GM13976 (cell line): ENCODE measurements at places on chromosomes 11 and 22.

GRCh38 chr11:45473341-45473895 is 187.3 kb upstream of the SYT13 start:
- no peak for DNase-seq

- no peak for DNase-seq
These were observed 29.2 kb downstream of the RASSF10 start for GRCh38 chr11:13038366-13038765.

GRCh38 chr11:57885298-57886050 is 123.9 kb downstream of the CTNND1 start:
- DNase-seq: no peak

DNA sequence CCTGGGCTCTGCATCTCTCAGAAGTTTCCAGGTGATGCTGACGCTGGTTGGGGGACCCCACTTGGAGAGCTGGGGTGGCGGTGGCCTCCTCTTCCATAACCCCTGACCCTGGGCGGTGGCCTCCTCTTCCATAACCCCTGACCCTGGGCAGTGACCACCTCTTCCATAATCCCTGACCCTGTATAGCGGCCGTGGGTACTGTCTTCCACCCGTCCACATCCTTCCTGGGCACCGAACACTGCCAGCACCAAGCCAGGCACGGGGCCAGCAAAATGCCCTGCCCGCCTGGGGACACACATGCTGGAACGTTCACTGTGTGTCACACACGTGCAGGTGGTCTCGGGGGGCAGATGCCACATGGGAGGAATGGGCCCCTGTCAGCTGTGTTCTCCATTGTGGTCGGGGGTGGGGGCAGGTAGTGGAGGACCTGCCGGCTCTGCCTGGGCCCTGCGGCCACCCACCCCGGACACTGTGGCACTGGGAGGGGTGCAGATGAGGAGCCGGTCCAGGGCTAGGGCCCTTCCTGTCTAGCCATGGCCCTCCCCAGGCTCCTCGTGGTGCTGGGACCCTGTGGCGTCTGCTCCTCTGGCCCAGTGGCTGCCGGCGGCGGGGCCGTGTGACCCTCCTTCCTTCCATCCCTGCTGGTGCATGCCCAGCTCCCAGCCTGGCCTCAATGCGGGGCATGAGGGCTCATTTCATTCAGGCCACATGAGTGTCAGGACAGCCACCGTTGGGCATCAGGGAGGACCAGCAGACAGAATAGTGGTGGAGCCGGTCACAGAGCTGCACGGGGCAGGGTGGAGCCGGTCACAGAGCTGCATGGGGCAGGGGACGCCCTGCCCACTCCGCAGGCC is 10.8 kb downstream of the BRSK2 start:
- DNase-seq: no peak

DNA sequence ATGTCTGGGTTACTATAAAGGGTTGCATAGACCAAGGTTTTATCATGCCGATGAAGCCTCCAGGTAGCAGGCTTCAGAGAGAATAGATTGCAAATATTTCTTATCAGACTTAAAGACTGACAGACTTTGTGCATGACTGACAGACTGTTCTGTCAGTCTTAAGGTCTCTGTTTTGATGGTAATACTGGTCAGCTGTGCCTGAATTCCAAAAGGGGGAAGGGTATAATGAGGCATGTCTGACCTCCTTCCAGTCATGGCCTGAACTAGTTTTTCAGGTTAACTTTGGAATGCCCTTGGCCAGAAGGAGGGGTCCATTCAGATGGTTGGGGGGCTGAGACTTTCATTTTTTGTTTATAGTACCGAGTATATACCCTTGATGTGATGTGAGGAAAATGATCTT is 4.7 kb upstream of the KCTD14 start:
- DNase-seq: no peak

GRCh38 chr22:28883657-28883916 is 215 bp downstream of the ZNRF3 start:
- DNase-seq: no peak

DNA sequence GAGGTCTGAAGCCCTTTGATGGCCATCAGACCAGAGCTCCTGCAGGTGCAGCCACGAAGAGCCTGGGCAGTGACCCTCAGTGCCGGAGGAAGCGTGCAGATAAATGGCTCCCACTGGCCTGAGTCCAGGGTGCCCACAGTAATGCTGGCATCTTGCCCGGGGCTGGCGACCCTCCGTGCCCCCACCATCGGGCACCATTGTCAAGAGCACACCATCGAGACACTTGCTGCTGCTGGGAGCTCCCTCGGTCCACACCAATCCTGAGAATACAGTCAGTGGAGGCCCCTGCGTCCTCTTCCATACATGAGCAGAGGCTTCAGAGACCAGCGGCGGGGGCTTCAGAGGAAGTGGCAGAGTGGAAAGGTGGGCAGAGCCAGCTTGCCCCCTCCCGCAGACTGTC is 1448.3 kb downstream of the BRD1 start:
- DNase-seq: no peak

DNA sequence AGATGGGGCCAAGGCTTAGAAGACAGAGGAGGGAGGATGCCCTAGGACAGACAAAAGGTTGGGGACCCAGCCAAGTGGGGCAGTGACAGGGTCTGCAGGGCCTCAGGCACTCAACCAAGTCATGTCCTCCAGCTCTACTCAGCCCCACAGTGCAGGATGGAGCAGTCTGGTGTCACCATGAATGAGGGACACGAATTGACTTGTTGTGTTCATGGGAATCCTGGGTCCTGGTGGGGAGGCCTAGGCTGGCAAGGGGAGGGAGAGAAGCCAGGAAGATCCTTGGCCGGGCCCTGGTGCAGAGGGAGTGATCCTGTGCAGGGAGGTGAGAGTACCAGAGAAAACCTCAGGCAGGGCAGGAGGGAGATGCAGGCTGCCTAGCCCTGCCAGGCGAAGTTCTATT is 12.0 kb downstream of the P2RY6 start:
- no peak for DNase-seq

GRCh38 chr11:122799406-122800105 is 38.7 kb upstream of the CRTAM start:
- DNase-seq: no peak

DNA sequence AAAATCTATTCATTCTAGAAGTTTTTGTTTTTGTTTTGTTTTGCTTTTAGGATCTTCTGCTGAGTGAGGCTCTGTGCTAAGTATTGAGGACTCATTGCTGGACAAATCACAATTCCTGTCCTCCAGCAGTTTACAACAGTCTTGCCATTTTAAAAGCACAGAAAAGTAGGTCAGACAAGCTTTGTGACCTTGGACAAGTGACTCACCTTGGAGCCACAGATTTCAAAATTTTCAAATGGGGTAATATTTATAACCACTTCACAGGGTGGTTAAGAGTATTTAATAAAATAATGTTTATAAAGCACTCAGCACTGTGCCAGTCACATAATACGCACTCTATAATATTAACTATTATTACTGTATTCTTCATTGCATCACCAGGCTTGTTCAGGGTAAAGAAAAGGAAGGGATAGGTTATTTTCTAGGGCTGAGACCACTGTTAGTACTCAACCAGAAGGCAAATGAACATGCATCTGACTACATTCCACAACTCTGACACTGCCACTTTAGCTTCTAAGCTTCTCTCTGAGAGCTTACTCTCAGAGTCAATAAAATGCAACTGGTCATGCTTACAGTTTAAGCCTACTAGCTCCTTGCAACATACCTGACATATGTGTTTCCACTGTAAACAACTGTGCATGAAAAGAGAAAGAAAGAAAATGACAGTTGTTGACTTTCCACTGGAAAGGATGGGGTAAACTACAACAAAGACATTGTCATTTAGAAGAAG is 63.2 kb upstream of the FIBIN start:
- DNase-seq: no peak

- peak; percentile 87 for DNase-seq
These were observed 42.4 kb downstream of the KCNJ4 start for GRCh38 chr22:38412435-38413084.

DNA sequence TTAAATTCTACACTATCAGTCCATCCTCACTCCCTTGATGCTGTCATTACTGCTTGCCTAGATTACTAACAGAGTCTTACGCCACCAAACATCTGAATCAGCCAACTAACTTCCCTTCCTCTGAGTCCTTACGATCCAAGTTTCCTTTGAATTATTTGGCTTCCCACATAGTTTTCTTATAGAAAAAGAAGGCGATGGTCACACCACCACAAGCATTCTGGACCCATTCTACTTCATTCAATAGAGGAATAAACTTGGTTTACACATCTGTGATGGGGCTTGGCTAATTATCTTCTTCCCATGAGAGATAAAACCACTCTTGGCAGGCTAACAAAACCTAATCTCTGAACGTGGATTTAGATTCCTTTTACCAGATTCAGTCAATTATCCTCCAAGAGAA is 35.0 kb downstream of the INTS4 start:
- DNase-seq: no peak

- no peak for DNase-seq
These were observed 279.8 kb downstream of the TBC1D22A start for GRCh38 chr22:47042116-47042825.

DNA sequence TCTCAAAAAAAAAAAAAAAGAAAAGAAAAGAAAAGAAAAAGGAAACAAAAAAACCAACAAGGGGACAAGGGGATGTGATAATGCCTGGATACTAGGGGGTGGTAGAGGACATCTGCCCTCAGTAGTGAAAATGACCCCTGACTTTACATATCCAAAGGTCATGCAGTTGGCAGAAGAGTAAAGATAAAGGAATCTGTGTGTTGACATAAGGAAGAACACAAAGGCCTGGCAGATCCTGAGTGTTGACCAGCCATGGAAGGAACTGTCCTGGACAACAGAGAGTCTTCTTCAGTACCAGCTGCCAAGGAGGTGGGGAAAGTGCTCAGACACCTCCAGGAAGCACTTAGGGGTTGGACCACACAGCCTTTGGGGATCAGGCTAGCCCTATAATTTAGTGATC is 12.6 kb downstream of the SLC43A1 start:
- DNase-seq: peak; percentile 16

- peak; percentile 76 for DNase-seq
These were observed 3.9 kb downstream of the CD3D start for GRCh38 chr11:118338637-118339061.

- DNase-seq: no peak
These were observed 6.2 kb upstream of the FOXRED2 start for GRCh38 chr22:36512991-36513390.

DNA sequence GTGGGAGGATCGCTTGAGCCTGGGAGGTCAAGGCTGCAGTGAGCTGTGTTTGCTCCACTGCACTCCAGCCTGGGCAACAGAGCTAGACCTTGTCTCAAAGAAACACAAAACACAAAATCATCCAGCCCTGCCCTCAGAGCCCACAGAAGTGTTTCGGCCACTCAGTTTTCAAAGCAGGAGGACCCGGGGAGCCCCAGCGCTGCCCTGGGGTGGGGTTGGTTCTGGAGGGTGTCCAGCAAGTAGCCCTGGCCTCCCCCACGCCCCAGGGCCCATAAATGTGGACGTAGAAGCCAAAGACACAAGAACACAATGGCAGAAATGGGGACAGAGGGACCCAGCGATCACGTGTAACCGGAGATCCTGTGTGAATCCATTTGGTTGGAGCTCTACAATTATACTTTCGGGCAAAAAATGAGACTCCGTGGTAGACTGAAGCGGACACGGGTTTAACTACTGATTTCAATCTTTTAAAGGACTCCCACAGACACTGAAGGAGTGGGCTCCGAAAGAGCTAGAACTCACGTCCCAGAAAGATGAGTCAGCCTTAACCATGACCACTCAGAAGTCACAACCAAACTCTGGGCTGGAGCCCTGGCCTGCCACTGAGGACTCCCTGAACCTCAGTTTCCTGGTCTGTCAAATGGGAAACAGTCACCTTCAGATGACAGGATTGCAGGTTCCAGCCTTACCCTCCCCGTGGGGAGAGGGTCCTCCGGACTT is 9.0 kb upstream of the CYTH4 start:
- DNase-seq: no peak

GRCh38 chr11:14334893-14335292 is 24.1 kb downstream of the RRAS2 start:
- DNase-seq: no peak

GRCh38 chr11:62120001-62120400 is 3.8 kb upstream of the INCENP start:
- no peak for DNase-seq

- no peak for DNase-seq
These were observed 83.3 kb upstream of the PICALM start for GRCh38 chr11:86152006-86152862.

- DNase-seq: no peak
These were observed 7.3 kb upstream of the GTSE1 start for GRCh38 chr22:46289244-46289891.

- no peak for DNase-seq
These were observed 95.4 kb downstream of the MORC2 start for GRCh38 chr22:30873086-30873650.

DNA sequence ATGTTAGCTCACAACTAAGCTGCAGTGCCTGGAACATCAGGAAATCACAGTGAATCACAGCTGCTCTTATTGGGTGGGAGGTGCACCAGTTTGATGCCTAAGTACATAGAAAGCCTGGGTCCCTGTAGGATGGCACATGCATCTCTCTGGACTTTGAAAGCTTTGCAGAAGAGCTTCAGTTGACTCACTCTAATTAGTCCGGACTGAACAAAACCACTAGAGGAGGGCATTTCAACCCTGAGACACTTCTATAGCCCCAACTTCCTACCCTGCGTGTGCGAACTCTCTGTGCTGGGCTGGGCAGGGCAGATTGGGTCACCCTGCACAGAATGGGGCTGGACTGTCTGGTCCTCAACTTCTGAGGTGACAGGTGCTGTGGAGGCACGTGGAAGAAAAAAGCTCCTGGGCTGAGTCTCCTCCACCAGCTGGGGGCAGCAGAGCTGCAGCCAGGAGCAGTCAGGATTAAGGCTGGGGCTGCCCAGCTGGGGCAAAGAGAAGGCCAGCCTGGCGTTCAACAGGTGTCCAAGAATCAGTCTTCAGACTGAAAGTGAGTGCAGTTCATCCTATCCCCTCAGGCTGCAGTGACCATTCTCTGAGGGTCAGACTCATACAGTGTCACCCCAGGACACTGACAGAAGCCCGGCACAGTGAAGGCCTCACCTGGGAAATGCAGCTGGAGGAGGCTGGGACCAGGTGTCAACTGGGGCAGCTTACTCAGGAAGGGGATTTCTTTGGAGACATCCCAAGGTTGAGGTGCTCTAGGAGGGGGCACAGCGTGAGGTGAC is 22.1 kb downstream of the GGTLC2 start:
- peak; percentile 56 for DNase-seq

- peak; percentile 31 for DNase-seq
These were observed 65.3 kb upstream of the MS4A8 start for GRCh38 chr11:60634126-60634525.

- no peak for DNase-seq
These were observed 19.8 kb upstream of the CCDC89 start for GRCh38 chr11:85705800-85706199.

GRCh38 chr11:17790453-17790852 is 55.9 kb downstream of the KCNC1 start:
- no peak for DNase-seq

GRCh38 chr11:59219836-59220235 is 7.1 kb upstream of the MPEG1 start:
- DNase-seq: no peak
